Endothelial cell of umbilical vein (primary cell): ENCODE measurements at places on chromosomes 16 and 17. TPM values are rescaled to one million over a fixed set of nuclear protein-coding genes. Genes with fewer than 3 reads are reported as not detected.

The ALOX15B gene
- not detected in 2 replicates for total RNA-seq

The NPW gene
- total RNA-seq, result 3.3 and 3.9 TPM in 2 replicates

The RPS2 gene
- total RNA-seq, result 2,793 and 3,036 TPM in 2 replicates

The CCL17 gene
- not detected in 2 replicates for total RNA-seq

The ADAD2 gene
- total RNA-seq, result not detected in 2 replicates

The SSTR5 gene
- total RNA-seq, result 0.24 TPM in 1 of 2 replicates, not detected in the other

The SLC16A11 gene
- 0.53 and 0.95 TPM in 2 replicates for total RNA-seq

The EFNB3 gene
- total RNA-seq, result 1.1 and 1.4 TPM in 2 replicates

The C17orf67 gene
- total RNA-seq, result 5.6 and 5.8 TPM in 2 replicates

The B4GALNT2 gene
- 0.11 and 0.14 TPM in 2 replicates for total RNA-seq

The TNS4 gene
- not detected in 2 replicates for total RNA-seq

The CACNG1 gene
- not detected in 2 replicates for total RNA-seq

The TSPAN10 gene
- 0.44 and 0.91 TPM in 2 replicates for total RNA-seq

The MYH3 gene
- 0.73 and 0.78 TPM in 2 replicates for total RNA-seq

The STAC2 gene
- total RNA-seq, result not detected in 2 replicates

The ZNF747 gene
- 7.2 and 8.6 TPM in 2 replicates for total RNA-seq

The HBA1 gene
- not detected in 2 replicates for total RNA-seq

The KRT40 gene
- not detected in 2 replicates for total RNA-seq

The RAB34 gene
- 62.3 and 87.1 TPM in 2 replicates for total RNA-seq

The SLC12A3 gene
- not detected in 2 replicates for total RNA-seq

The KRTAP4-11 gene
- not detected in 2 replicates for total RNA-seq

The BANP gene
- total RNA-seq, result 33.2 and 33.8 TPM in 2 replicates

The PRKCA gene
- 27.3 and 34.2 TPM in 2 replicates for total RNA-seq

The AATK gene
- 1.00 and 1.5 TPM in 2 replicates for total RNA-seq

The GPRC5C gene
- not detected in 2 replicates for total RNA-seq

The TPSD1 gene
- total RNA-seq, result not detected in 2 replicates

The GJD3 gene
- 0.39 and 0.40 TPM in 2 replicates for total RNA-seq

The TNFRSF13B gene
- total RNA-seq, result not detected in 2 replicates

The MRM1 gene
- 5.2 and 5.9 TPM in 2 replicates for total RNA-seq

The TBX6 gene
- 0.42 and 0.60 TPM in 2 replicates for total RNA-seq

The NR1D1 gene
- total RNA-seq, result 5.2 and 6.1 TPM in 2 replicates

The TMEM235 gene
- total RNA-seq, result 0.38 TPM in 1 of 2 replicates, not detected in the other

The USP43 gene
- total RNA-seq, result 0.16 TPM in 1 of 2 replicates, not detected in the other

The KRTAP4-6 gene
- not detected in 2 replicates for total RNA-seq

The MYH13 gene
- total RNA-seq, result not detected in 2 replicates

The ASPHD1 gene
- total RNA-seq, result 0.88 and 1.2 TPM in 2 replicates

The SOX8 gene
- 0.42 and 0.53 TPM in 2 replicates for total RNA-seq

The GDPD3 gene
- 17.9 and 18.6 TPM in 2 replicates for total RNA-seq

The AOC3 gene
- total RNA-seq, result 0.27 and 0.44 TPM in 2 replicates
